Forelimb muscle (tissue), 1 donor: ENCODE measurements at places on chromosomes 3 and 15. TPM values are rescaled to one million over a fixed set of nuclear protein-coding genes. Genes with fewer than 3 reads are reported as not detected.

Gene FOXB1
- not detected for polyA plus RNA-seq

Gene CCDC12
- 40.6 TPM for polyA plus RNA-seq

Gene IQCF5
- polyA plus RNA-seq = not detected

Gene GOLGA6L9
- 3.9 TPM for polyA plus RNA-seq

Gene GATM
- 505 TPM for polyA plus RNA-seq

Gene KIF23
- polyA plus RNA-seq = 14.2 TPM

Gene MINDY2
- 7.9 TPM for polyA plus RNA-seq

Gene LRRC2
- polyA plus RNA-seq = 5.2 TPM

Gene ROBO1
- polyA plus RNA-seq = 35.9 TPM

Gene PAK6
- polyA plus RNA-seq = 0.83 TPM

Gene CPN2
- not detected for polyA plus RNA-seq

Gene RASGRP1
- 0.18 TPM for polyA plus RNA-seq

Gene CLRN1
- 0.23 TPM for polyA plus RNA-seq

Gene PPP1R14D
- polyA plus RNA-seq = 0.19 TPM

Gene ZNF385D
- 26.2 TPM for polyA plus RNA-seq

Gene PAK2
- polyA plus RNA-seq = 46.8 TPM

Gene SORD
- 6.5 TPM for polyA plus RNA-seq

Gene GOLGA6L7
- polyA plus RNA-seq = 0.15 TPM

Gene GREM1
- polyA plus RNA-seq = 3.3 TPM

Gene XPC
- polyA plus RNA-seq = 18.1 TPM

Gene SLC49A4
- polyA plus RNA-seq = 4.2 TPM

Gene CPEB1
- polyA plus RNA-seq = 0.87 TPM

Gene DNAJA4
- 92.8 TPM for polyA plus RNA-seq
